CD4-positive, alpha-beta T cell treated with Interleukin-17A for 1 hour (primary cell): ENCODE measurements at places on chromosomes 2 and 18.

DNA sequence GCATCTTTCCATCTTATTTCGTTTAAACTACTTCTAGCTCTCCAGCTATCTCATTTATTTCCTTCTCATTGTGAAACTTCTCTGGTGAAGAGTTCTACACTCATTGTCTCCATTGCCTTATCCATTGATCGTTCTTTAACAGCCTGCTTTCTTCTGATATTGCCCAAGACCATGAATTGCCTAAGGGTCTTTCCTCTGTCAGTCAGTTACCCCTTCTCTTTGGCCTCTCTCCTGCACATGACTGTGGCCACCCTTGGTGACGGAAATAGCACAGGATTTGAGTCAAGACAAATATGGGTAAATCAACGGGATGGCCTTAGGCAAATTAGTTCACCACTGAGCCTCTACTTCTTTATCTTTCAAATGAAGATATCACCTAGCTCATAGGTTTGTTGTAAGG, 26.6 kb downstream of the NHEJ1 start:
- DNase-seq = no peak

GRCh38 chr18:14921031-14921430, 173.1 kb downstream of the ANKRD30B start:
- DNase-seq = no peak

DNA sequence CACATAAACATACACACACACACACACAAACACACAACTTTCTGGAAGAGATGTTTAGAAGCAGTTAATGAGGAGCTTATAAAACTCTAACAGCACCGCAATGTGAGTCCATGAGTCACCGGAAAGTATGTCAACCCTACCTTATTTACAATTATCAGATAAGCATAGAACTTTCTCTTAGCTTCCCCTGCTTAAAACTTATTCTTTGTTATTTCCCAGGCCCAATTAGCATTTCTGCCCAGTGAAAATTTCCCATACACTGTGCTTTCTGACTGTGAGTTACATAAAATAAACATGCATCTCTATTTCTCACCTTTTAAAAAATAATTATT, 737.6 kb downstream of the LRP1B start:
- no peak for DNase-seq

DNA sequence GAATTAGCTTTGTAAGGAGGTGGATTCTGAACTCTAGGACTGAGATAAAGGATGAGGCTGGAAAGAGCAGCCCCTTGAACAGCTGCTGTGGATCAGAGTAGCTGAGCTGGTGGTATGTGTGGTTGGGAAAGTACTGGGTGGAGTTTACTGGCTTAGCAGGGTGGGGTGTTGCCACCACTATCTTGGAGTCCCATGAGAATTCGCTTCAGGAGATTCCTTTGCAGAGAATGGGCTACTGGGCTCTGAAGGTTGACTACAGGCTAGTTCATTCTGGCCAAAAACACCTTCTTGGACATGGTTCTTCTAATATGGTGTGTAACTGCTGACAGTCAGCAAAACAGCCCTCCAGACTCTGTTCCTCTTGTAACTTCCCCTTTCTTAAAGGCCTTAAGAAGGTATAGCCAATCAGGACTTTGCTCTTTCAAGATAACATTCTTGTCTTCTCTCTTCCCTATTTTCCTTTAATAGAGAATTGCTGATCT, 52.7 kb downstream of the TET3 start:
- no peak for DNase-seq

DNA sequence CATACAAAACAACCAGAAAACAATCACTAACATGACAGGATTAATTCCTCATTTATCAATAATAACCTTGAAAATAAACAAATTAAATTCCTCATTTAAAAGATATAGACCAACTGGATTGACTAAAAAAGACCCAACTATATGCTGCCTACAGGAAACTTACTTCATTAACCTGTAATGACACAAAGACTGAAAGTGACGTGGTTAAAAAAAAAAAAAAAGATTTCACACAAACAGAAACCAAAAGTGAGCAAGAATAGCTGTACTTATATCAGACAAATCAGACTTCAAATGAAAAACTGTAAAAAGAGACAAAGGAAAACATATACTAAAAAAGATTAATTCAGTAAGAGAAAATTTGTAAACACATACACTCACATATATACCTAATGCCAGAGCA, 201.2 kb downstream of the CCDC178 start:
- DNase-seq = no peak

- DNase-seq = no peak
Measured at GRCh38 chr2:108548208-108549003, 14.1 kb downstream of the LIMS1 start.
